GF-D8 (cell line): ENCODE measurements at places on chromosomes 4 and X.

- no peak for DNase-seq
Observed at GRCh38 chr4:74092957-74093356, 6.0 kb downstream of the CXCL2 start.

DNA sequence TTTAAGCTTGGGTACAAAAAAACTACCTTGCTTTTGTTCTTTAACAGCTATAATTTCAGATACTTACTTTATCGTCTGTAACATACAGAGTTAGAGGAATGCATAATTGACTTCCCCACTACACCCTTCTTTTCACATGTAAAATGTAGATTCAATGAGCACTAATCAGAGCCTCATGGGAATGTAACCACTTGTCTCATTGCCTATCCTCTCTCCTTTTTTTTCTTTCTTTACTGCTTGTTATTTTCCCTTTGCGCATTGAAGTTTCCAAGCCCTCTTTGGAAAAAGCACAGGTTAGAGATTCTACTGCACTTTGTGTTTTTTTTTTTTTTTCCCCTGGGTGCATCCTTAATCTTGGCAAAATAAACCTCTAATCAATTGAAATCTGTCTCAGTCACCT is 965.1 kb upstream of the PABPC4L start:
- DNase-seq: no peak

DNA sequence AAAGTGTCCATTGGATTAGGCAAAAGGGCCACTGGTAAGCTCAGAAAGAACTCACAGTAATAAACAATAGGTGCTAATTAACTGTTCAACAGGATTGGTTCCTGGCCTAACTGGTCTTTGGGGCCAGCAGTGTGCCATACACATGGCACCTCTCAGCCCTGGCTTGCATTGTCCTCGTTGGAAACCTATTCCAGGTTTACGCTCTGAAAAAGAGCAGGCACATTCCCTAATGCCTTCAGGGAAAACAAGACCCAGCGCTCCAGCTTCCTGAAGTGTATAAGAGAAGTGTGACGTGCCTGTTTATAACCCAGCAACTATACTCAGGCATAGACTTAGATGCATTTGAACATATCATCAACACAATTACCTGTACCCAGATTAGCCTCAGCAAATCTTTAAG is 51.9 kb upstream of the RBM47 start:
- no peak for DNase-seq

GRCh38 chrX:112513154-112513553 is 166.6 kb downstream of the LHFPL1 start:
- DNase-seq: no peak

DNA sequence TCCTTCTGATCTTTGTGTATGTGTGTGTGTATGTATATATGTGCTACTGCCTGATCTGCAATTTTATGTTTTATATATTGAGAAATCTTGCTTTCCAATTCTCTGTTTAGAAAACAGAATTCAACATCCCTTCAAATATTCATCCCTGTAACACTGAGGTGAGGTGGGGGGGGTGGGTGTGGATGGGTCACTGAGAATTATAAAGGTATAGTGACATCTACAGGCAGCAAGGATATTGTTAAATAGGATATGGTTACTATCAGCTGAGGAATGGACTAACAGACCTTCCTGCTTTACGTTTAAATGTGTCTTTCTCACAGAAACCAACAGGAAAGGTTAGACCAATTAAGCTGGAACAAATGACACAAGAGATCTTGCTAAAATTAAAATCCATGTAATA is 19.0 kb upstream of the MAGEB2 start:
- no peak for DNase-seq

GRCh38 chr4:13328591-13328990 is 155.5 kb downstream of the RAB28 start:
- no peak for DNase-seq

- no peak for DNase-seq
Observed at GRCh38 chr4:177194906-177195305, 114.8 kb upstream of the NEIL3 start.

- no peak for DNase-seq
Observed at GRCh38 chr4:122711919-122712318, 20.6 kb upstream of the BBS12 start.

- no peak for DNase-seq
Observed at GRCh38 chr4:92421920-92422319, 118.2 kb downstream of the GRID2 start.

GRCh38 chrX:150863191-150863590 is 35.3 kb downstream of the CD99L2 start:
- DNase-seq: no peak

DNA sequence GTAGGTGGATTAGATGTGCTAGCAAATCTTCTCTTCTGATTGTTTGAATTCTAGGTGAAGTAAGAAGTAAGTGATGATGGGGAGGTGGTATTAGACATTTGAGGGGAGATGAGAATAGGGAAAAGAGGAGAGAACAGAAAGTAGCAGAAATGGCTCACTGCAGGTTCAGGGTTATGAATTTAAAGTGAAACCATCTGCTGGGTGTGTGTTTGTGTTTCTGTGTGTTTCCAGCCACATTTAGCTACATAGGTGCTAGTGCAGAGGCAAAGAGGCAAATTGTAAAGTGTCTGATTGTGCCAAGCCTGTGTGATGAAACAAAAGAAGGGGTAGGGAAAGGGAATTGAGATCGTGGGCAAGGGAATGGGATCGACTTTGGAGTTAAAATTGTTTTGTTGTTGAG is 50.6 kb downstream of the ZFX start:
- no peak for DNase-seq

DNA sequence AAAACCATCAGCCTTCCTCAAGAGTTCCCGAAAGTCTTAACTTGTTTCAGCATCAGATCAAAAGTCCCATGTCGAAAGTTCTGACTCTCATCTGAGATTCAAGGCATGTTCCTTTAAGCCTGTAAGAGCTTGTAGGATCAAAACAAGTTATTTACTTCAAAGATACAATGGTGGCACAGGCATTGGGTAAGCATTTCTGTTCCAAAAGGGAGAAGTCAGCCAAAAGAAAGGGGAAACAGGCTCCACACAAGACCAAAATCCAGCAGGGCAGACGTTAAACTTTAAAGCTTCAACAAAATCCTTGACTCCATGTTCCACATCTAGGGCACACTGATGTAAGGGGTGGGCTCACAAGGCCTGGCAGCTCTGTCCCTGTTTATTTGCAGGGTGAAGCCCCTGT is 91.7 kb downstream of the FHDC1 start:
- DNase-seq: no peak

GRCh38 chr4:154719087-154719486 is 24.7 kb upstream of the LRAT start:
- DNase-seq: no peak

DNA sequence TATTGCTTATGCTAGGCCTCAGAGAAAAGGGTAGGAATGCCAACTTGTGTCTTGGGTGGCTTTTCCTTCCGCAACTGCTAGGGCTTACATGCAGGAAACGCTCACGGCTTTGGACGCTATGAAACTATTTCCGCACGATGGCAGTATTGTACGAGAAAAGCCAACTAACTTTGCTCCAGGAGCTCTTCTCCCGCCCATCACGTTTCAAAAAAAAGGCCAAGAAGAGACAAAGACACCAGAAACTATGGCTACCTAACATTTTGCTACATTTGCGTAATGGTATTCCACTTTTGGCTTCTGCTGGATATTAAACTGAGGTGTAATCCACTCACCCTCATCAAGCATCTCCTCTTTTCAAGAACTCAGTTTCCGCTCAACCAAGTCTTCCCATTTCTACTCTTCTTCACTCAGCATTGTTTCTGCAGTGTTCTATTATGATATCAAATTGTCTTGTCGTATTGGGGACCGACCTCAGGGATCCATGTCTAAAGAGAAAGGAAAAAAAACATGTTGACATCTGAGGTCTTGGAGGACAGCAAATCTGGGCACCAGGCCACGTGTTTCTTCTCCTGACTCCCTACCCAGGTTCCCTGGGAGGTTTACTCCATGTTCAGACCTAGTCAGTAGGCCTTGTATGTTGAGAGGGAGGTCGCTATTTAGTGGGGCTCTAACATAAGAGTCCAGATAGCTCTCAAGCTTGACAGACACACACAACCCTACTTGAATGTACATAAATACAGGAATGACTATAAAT is 239.4 kb upstream of the STK26 start:
- DNase-seq: no peak

- no peak for DNase-seq
Observed at GRCh38 chrX:981791-982626, 230.4 kb downstream of the CRLF2 start.

GRCh38 chr4:184807797-184808712 is 17.7 kb downstream of the ACSL1 start:
- no peak for DNase-seq

GRCh38 chr4:38723726-38724474 is 58.9 kb downstream of the TLR10 start:
- no peak for DNase-seq

GRCh38 chrX:8314881-8315280 is 143.8 kb upstream of the VCX2 start:
- no peak for DNase-seq

DNA sequence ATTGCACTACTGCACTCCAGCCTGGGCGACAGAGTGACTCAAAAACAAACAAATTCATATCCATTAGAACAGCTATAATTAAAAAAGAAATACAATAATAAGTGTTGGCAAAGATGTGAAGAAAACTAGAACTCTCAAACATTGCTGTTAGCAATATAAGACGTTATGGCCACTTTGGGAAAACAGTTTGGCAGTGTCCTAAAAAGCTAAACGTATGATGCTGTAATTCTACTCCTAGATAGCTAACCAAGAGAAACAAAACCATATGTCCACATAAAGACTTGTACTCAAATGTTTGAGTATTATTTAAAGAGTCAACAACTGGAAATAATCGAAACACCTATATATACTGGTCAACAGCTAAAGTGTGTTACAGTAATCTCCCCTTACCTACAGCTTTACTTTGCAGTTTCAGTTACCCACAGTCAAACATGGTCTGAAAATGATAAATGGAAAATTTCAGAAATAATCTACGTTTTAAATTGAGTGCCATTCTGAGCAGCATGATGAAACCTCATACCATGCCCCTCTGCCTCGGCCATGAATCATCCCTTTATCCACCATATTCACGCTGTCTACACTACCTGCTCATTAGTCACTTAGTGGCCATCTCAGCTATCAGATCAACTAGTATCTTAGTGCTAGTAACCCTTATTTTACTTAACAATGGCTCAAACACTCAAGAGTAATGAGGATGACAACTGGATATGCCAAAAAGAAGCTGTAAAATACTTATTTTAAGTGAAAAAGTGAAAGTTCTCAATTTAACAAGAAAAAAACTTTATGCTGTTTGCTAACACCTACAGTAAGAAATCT is 4.9 kb downstream of the ELF2 start:
- DNase-seq: no peak

GRCh38 chrX:47854474-47854873 is 17.8 kb downstream of the ZNF81 start:
- DNase-seq: no peak

DNA sequence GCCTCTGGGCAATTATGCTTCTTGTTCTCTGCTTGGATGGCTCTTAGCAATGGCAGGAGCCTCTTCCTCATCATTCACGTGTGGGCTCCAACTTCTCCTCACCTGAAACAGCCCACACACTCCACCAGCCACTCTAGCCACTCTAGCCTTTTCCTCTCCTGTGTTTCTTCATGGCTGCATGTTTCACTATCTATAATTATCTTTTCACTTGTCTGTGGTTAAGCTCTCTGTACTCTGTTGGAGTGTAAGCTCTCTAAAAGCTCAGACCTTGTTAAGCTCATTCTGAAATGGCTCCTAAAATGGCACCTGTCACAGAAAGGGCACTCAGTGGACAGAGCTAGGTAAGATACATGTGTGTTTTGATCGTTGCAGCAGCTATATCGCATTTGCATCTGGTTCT is 80.0 kb downstream of the SH3KBP1 start:
- DNase-seq: no peak

- no peak for DNase-seq
Observed at GRCh38 chr4:186946682-186947294, 223.1 kb upstream of the FAT1 start.

DNA sequence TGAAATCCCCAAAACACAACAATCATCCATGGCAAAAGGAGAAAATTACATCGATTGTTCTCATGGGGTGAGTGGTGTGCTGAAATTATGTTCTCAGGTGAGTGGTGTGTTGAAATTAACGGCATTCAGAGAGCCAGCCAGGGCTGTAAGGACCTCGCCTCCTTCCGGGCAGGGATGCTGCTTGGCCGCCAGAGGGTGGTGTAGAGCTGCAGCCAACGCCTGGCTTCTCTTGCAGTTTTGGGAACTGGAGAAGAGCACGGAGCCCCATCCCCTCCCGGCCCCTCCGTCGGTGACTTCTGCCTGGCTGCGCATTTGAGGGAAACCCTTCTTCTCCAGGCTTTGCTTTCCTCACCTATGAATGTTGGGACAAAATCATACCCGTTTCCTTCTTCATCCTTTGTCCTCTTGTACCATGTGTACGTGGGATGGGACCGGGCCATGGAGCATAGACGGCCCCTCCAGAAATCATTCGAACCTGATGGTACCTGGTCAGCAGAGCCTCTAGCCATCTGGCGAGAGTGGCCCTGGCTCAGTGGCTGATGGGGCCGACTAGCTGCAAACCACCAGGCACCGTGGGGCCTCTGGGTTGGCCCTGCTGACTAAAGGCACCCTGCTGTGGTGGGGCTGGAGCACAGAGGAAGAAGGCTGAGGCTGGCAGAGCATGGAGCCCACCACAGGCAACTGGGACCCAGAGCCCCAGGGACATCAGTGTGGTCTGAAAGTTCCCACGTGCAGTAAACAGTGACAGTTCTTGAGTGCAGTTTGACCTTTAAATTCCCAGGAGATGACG is 28.4 kb downstream of the TRMT44 start:
- DNase-seq: no peak

- DNase-seq: no peak
Observed at GRCh38 chrX:24805201-24805600, 111.5 kb downstream of the POLA1 start.

DNA sequence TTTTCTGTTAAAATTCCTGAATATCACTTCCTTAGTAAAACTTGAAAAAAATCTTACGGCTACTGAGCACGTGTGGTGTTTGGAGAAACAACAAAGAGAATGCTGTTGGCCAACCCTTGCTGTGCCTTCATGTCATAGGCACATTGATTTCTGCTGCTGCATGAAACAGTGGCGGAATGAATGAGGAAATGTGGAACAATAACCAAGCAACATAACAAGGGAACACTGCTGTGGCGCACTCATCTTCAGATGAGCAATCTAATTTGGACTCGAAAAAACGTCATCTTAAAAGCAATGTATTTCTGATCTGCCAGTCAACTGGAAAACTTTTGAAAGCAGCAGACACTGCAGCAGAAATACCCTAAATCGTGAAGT is 51.4 kb downstream of the PROM1 start:
- DNase-seq: no peak

DNA sequence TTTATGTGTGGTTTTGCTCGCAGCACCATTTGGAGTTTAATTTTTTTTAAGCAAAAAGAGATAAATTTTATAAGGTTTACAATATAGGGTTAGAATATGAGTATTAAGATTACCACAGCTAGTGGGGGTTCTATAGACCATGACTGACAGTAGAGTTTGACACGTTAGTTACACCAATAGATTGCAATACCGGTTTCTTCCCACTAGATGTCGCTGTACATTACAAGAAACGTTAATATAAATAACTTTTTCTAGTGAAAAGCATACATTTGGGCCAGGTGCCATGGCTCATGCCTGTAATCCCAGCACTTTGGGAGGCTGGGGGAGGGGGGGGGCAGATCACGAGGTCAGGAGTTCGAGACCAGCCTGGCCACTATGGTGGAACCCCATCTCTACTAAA is 433.6 kb downstream of the MAGEB5 start:
- DNase-seq: no peak
